Amniotic epithelial cell (primary cell): ENCODE measurements at places on chromosomes 11 and 22.
A peak's percentile ranks its signal among the peaks of the same experiment; 100 is the strongest.

- no peak for DNase-seq
Measured at GRCh38 chr11:92253945-92254344, 29.3 kb downstream of the FAT3 start.

DNA sequence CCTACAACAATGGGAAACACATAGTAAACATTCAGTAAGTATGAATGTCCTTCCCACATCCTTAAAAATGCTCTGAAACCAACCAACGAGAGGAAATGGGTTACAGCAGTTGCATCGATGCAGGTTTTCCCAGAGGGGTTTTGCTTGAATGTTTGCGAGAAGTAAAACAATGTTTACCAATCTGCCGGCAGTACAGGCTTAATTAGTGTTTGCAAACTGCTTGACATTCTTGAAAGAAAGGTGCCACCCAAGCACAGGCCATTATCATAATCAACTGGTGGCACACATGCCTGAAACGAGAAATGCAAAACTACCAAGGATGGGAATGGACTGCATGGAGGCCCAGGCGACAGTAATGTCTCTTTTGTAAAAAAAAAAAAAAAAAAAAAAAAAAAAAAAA, 27.1 kb upstream of the OPCML start:
- DNase-seq, result no peak

- DNase-seq, result no peak
Measured at GRCh38 chr11:22657101-22657694, 9.2 kb upstream of the GAS2 start.

- DNase-seq, result peak; percentile 31
Measured at GRCh38 chr11:73384872-73385689, 8.9 kb downstream of the RELT start.

- peak; percentile 33 for DNase-seq
Measured at GRCh38 chr11:13289081-13289480, 11.5 kb downstream of the BMAL1 start.
